ENCODE measurements at places on chromosomes 3 and 15.

GRCh38 chr3:82157952-82158351 is 396.5 kb upstream of the GBE1 start:
- no peak for DNase-seq

- DNase-seq: no peak
Measured at GRCh38 chr3:100766069-100766468, 56.8 kb downstream of the TFG start.

DNA sequence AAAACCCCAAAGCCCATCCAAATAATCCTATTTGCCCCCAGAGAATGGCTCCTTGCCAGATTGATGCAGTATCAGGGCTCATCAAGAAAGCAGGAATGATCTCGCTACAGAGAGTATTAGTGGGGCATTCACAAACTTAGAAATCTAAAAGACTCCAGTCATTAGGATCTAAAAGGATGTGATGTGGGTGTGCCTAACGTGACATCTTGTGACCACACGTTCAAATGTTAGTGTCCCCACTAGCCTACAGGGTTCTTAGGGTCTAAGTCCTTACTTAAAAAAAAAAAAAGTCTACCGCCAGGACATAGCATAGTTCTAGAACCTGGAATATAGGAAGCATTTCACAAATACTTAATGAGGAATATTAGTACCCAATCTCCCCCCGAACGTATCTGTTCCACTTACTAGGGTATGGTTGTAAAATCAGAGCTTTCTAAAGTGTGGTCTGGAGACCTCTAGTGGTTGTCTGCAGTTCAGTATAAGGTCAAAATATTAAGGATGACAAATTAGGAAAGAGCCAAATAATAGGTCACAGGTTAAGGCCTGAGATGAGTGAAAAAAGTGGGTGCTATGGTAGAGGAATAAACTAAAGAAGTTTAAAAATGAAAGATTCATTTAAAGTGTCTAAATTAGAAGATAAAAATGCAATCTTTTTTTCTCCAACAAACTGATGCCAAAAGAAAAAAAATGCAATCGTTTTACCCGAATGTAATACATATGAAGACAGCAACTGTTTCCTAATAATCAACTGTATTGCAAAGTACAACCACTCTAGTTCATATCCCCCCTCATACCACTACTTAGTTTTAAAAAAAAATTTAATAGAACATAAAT is 4.2 kb upstream of the CHRM5 start:
- no peak for DNase-seq

DNA sequence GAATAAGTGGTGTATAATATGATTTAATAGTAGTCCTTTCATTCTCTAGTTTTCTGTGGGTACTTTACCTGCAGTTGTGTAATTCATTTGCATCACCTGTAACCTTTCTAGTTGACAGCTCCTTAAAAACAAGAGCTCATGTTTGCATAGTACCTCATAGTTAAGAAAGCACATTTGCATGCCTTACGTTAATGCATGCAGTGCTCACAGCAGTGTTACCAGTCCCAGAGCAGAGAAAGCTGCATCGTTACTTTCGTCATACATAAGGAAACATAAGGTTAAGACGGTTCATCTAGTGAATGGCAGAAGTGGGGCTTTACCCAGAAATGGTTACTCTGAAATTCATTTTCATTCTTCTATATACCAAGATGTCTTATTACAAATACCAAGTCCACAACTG is 111.3 kb downstream of the AKAP13 start:
- no peak for DNase-seq

DNA sequence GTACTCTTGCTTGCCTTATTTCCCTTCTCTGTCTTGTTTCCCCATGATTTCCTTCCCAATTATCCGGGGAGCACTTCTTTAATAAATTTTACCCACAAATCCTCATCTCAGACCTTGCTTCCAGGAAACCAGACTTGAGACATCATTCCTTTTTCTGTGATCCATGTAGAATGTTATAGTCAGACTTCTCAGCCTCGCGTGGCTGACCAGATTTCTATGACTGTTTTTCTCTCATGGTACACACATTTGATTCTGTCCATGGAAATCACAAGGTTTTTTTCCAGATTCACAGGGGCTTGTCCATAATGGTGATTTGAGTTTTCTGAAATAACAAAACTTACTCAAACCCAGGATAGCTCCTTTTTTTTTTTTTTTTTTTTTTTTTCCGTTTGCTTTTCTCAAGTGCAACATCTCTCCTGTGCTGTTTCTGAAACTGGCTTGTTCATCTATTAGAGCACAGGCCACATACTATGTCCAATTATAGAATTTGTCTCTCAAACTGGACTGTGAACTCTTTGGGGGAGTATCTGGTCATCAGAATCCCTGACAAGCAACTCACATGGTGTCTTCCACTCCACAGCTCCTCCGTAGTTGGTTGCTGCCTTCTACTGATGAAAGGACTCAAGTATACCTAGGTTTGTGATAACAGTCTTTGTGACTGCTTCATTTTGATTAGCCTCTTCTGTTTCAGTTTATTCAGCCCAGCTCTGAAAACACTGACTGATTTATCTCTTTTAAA is 50.8 kb downstream of the RBMS3 start:
- DNase-seq: no peak

DNA sequence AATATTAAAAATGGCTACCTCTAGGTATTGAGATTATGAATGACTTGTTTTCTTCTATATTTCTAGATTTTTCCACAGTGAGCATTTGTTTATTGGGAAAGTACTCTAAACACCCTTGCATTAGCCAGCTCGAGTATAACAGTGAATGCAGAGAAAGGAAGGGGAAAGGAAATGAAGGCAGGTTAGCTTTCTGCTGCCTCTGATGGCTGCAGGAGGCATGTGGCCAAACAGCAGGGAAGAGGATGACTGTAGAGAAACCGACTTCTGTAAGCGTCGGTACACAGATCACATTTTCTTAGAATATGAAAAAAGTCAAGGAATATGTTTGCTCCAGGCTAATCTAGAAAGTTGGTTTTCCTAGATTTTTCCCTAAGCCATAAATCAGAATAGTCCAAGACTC is 19.8 kb downstream of the GNB5 start:
- DNase-seq: peak; percentile 13

GRCh38 chr3:69012100-69012799 is 1.2 kb downstream of the EOGT start:
- DNase-seq: no peak

GRCh38 chr15:38474155-38474757 is 20.3 kb downstream of the FAM98B start:
- DNase-seq: peak; percentile 80
